ENCODE measurements at places on chromosomes 3 and 15.
A peak's percentile ranks its signal among the peaks of the same experiment; 100 is the strongest.

GRCh38 chr15:73993211-73993994 lies 1.1 kb upstream of the PML start:
- no peak for DNase-seq

GRCh38 chr3:151946606-151947005 lies 73.2 kb downstream of the SUCNR1 start:
- DNase-seq, result peak; percentile 34

GRCh38 chr3:173892547-173892946 lies 495.0 kb downstream of the NLGN1 start:
- peak; percentile 7 for DNase-seq

GRCh38 chr3:182920515-182921084 lies 59.7 kb downstream of the DCUN1D1 start:
- no peak for DNase-seq

DNA sequence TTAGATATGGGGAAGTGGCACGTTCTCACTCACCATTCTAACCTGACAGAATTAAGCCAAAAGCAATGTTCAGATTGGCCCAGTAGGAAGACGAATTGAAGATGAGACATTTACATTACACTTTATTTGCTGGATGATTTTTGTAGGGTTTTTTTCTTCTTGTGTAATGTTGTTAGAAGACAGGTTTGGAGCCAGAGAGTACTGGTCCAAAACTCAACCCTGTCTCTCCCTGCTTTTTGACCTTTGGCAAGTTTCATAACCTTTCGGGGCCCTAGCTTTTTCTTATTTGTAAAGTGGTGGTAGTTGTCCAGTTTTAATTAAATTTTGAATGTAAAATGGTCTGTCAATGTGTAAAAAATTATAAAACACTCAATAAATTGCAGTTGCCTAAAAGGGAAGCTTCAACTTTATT lies 29.5 kb downstream of the PDE8A start:
- no peak for DNase-seq

DNA sequence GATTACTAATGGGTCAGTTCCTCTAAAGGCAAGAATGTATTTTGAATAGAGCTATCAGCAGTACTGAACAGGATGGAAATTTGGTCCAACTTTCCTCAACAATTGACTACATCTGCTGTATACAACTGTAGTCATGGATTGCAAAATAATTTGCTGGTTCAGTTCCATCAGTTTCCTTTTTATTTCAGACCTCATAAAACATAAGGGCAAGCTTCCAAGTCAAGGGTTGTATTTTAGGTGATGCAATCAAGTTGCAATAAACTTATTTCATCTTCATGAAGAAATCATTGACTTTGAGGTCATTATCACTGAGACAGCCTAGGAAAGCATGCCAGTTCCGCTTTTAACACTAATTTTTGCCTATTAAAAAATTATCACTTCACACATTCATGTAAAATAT lies 90.4 kb upstream of the TSEN2 start:
- peak; percentile 92 for DNase-seq

Data from iris pigment epithelial cell (primary cell).